Frontal cortex (tissue), 4 donors: ENCODE measurements at places on chromosomes 1 and 21.

DNA sequence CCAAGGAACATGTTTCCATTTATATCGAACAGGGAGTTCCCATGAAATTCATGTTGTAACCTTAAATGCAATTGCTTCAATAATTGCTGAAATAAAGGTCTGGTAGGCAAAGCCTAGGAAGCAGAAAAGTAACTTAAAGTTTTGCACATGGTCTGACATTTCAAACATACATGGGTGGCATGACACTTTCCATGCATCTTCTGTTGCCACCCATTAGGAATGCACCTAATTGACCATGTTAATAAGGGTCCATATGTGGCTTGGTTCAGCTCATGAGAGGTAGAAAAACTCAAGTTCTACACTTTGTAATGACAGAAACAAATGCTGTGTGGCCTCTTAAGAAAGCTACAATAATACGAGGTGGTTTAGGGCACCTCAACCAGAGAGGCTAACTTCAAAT lies 72.0 kb upstream of the GORAB start:
- DNase-seq, result no peak

DNA sequence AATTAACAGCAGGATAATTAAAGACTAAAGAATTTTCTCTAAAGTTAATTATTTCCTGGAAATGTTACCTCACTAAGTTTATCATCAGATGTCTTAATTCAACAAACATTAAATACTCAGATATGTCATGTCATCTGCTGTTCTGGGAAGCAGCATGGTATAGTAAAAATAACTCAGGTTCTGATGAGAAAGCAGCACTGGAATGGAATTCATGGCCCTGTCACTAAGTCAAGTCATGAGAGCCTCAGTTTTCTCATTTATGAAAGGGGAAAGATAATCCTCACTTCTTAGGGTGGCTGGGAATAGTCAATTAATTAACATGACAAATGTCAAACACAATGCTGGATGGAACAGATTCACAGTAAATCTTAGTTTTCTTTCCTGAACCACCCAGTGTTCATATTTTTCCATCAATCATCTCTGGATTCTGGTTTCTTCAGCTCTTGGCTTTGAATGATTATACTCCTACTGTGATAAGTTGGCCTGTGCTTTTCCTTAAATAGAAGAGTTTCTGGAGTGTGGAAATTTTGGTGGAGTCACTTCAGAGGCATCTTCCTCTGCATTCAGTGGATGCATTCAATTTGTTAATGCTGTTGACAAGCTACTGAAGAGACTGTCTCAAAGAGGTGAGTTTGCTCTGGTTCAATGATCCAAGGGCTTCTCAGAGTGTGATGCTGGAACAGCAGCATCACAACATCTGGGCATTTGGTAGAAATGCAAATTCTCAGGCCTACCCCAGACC lies 319.4 kb downstream of the KCNH1 start:
- DNase-seq, result no peak

GRCh38 chr1:16076865-16077238 lies 3.4 kb upstream of the FAM131C start:
- no peak for DNase-seq

DNA sequence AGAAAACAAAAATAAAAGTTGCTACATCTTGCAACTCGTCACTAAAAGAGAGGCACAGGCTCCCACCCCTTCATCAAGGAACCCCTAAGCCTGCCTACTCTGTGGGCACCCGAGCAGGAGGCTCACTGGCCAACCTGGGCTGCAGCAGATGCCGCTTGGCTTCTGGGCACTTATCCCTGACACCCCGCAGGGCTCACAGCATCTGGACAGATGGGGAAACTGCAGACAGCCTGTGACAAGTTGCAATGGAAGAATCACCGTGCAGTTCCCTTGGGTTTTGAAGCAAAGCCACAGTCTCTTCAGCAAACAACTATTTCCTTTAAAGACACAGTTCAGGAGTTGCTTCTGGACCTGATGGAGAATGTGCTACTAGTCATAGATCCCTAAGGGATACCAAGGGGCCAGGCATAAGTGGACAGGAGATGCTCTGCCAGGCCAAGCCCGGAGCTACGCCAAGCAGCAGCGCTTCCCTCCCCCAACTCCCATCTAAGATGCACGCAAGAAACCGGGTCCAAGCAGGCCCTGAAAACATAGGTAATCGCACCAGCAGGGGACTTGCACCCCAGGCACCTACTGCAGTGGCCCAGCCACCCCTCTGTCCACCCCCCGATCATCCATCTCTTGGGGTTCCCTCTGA lies 170.6 kb downstream of the NPHP4 start:
- DNase-seq, result no peak

DNA sequence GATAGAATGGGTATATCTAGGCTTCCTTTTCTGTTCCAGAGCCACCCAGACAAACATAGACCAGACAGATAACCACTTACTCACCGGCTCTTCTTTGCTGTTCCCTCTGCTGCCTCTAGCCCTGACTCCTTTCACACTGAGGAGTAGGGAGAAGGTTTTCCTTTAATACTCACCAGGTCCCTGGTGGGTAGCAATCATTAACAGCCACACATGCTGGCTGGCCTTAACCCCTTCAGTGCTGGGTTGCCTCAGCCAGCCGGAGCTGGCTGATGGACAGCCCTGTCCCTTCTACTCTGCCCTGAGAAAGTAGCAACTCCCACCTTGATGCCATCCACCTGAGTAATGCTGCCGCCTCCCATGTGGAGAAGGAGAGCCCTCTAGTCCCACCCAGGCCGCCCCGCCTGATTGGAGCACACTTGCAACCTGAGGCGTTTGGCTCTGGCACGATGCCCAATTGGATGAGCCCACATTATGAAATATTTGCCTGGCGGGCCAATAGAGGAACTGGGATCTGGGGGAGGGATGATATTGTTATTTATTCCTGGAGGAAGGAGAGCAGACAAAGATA lies 71.6 kb downstream of the PLEKHA6 start:
- no peak for DNase-seq

GRCh38 chr1:91510754-91511153 lies 10.1 kb downstream of the CDC7 start:
- no peak for DNase-seq

DNA sequence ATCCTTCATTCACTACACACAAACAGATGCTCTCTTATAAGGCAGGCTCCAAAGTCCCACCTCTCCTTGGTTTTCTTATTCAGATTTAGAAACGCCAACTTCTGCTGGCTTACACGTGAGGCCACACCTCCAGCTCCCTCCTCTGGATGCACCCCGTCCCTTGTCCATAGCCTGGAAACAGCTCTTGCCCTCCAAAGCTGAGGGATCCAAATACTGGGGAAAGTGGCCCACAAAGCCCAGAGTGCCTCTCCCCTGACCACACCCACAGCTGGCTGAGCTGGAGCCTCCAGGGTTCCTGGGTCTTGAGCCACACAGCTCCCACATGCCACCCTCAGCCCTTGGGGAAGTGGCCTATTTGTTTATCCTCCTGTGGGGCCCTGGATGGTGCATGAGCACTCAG lies 4.5 kb downstream of the LAD1 start:
- DNase-seq, result no peak

DNA sequence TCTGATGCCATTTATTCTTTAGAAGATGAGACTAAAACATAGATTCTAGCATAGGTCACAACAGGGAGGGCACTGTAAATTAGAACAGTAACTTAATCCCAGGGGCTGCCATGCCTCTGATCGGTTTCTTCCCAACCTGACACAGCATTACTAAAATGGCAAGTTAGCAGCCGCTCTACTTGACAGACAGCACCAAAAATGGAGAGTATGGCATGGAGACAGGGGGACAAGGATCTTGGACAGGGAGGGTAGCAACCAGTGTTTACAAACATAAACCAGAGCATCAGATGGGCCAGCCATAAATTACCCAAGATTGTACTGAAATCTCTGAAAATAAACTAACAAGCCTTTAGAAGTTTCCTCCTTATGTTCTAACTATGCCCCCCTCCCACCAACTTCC lies 5.9 kb downstream of the DUSP10 start:
- no peak for DNase-seq

DNA sequence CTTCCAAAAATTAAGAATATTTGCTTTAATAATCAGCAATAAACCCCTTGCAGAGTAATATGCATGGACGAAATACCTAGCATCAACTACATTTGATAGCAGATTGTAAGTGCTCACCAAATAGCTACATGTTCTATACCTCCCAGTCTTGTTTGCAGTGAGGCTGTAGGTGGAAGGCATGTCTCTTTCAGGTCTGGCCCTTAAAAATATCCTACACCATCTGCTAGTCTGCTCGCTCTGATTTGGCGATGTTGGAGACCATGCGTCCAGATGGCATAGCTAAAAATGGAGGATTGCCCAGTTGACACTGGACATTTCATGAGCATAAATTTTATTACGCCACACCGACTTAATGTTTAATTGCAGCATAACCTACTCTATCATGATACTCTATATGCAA lies 47.1 kb downstream of the SSX2IP start:
- no peak for DNase-seq

- DNase-seq, result no peak
These were observed 19.5 kb upstream of the UQCRHL start for GRCh38 chr1:15826810-15827507.

- no peak for DNase-seq
These were observed 6.0 kb upstream of the LINGO4 start for GRCh38 chr1:151811181-151811580.

- no peak for DNase-seq
These were observed 44.9 kb downstream of the GLIS1 start for GRCh38 chr1:53693773-53694717.

- DNase-seq, result no peak
These were observed 463.2 kb upstream of the RUNX1 start for GRCh38 chr21:35512346-35512745.

GRCh38 chr1:42735477-42736105 lies 4.4 kb downstream of the CLDN19 start:
- no peak for DNase-seq

- DNase-seq, result no peak
These were observed 156.8 kb upstream of the POU3F1 start for GRCh38 chr1:38203441-38203840.

GRCh38 chr1:231187571-231187970 lies 25.7 kb downstream of the TRIM67 start:
- DNase-seq, result peak; percentile 70

- no peak for DNase-seq
These were observed 100.5 kb downstream of the PAX7 start for GRCh38 chr1:18731148-18731547.

- DNase-seq, result no peak
These were observed 31.3 kb downstream of the NEK7 start for GRCh38 chr1:198187973-198188588.

DNA sequence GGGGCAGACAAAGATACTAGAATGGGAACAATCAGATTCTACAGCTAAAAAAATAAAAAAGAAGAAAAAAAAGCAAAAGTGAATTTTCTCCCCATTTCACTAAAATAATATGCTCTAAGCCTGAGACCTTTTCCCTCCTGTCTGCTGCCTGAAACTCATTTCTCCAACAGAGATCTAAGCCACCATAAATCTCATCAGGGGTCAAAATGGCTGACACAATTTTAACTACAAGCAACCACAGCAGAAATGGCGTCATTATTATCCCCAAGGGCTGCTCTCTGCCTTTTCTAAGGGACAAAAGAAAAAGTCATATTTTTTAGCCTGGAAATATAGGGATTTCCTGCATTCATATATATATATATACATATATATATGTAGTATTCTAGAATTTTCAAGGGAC lies 183.7 kb upstream of the CAMK1G start:
- no peak for DNase-seq

GRCh38 chr1:156906206-156906906 lies 12.8 kb downstream of the PEAR1 start:
- DNase-seq, result no peak

DNA sequence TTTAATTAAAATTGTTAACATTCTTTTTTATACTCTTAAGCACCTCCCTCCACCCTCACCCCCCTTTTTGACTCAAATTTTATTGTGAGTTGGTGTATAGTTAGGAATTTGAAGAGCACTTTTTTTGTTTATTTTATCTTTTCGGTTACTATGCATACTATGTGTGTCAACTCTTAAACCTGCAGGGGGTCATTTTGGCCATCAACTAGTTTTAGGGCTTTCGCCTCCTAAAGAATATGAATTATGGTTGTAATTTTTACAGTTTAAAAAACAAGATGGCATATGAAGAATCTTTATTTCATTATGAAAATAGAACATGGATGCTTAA lies 9.7 kb downstream of the BACH1 start:
- no peak for DNase-seq

DNA sequence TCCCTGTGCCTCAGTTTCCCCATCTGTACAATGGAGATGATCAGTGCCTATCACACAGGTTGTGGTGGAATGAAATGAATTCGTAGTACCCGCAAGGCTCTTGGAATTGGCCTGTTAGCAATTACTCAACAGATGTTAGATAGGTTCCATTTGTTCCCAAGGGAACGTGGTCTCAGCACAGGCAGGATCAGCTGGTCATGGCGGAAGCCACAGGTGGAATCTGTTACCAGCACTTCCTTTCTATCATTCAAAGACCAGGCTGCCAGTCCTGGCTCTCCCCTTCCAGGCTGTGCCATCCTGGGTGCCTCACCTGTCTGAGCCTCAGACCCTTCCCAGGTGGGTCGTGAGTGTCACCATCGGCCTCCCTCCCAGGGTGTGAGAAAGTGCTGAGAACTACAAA lies 61.5 kb downstream of the FBXO2 start:
- no peak for DNase-seq

DNA sequence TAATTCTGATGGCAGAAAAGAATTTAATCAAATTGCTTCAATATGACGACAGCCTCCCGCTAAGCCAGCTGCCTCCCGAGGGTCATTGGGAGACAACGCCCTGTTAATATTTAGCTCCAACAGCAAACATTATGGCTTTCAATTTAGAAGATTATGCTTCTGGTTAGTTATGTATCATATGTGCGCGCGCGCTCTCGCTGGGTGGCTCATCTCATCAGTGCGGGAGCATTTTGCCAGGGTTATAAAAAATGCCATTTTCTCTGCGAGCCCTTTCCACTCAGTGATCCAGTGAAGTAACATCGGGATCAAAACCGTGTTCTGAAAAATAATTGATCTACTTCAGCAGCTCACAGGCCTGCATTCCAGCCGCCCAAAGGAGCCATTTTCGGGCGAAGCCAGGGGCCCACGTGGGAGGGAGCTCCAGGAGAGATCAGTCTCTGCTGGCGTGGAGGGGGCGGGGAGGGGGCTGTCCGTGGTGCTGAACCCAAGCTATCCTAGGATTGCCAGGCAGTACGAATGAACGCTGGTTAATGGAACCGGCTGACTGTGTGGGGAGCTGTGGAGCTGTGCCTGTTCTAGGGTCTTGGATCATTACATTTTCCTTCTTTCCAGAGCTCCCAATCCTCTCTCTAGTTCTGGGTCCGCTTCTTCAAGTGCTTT lies 219.1 kb upstream of the ZC3H12A start:
- peak; percentile 54 for DNase-seq

DNA sequence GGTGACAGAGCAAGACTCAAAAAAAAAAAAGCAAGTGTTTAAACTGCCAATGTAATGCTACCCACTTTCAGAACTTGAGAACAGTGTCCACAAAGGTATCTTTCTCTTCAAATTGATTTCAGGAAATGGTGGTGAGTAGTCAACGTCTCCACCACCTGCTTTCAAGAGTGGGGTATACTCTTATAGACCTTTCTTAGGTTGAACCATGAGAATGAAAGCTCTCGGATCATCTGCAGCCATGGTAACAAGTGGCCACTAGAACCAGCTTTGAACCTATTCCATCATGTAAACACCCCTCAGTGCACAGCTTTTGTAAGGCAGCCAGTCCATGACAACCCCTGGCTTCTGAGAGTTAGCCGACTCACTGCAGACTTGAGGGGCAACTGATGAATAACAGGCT lies 107.4 kb downstream of the NTPCR start:
- no peak for DNase-seq

- DNase-seq, result no peak
These were observed 131.0 kb downstream of the DMRTA2 start for GRCh38 chr1:50292276-50292675.
